ENCODE measurements at places on chromosomes 1 and 21. TPM values are rescaled to one million over a fixed set of nuclear protein-coding genes. Genes with fewer than 3 reads are reported as not detected.

DNA sequence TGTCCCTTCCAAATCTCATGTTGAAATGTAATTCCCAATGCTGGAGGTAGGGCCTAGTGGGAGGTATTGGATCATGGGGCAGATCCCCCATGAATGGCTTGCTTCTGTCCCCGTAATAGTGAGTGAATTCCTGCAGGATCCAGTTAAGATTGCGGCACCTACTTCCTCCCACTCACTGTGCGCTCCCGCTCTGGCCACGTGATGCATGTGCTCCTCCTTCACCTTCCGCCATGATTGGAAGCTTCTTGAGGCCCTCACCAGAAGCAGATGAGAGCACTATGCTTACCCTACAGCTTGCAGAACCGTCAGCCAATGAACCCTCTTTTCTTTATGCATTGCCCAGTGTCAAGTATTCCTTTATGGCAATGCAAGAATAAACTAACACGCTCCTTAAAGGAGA, 14.9 kb upstream of the RAB3GAP2 start:
- DNase-seq, result no peak

- DNase-seq, result peak; percentile 62
Observed at GRCh38 chr21:45423201-45423955, 18.4 kb downstream of the COL18A1 start.

Gene DPH5
- 35.4 TPM for total RNA-seq

DNA sequence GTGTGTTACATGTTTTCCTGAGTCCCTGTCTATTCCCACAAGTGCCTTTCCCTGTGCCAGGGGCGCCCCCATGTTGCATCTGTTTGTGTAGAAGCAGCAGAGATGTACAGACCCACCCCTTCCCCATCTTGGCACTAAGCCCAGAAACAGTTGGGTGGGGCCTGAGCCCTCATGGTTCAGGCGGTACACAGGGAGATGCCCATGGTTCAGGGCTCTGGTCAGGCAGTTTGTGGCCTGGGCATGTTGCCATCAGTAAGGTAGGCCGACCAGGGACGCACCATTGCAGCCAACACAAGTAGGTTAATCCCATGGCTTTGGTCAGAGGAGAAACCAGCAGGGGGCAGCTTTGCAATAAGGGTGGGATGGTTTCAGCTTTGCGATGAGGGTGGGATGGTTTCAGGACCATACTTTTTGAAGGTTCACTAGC, 914 bp upstream of the ADGRB2 start:
- no peak for DNase-seq

Data from Right ventricle myocardium inferior (tissue), 1 donor.